ENCODE measurements at places on chromosomes 5 and 9. TPM values are rescaled to one million over a fixed set of nuclear protein-coding genes. Genes with fewer than 3 reads are reported as not detected.

GRCh38 chr9:19642256-19642655 lies 146.6 kb downstream of the SLC24A2 start:
- DNase-seq, result no peak

GRCh38 chr5:173010547-173011464 lies 27.2 kb downstream of the ATP6V0E1 start:
- DNase-seq, result peak; percentile 53

- DNase-seq, result no peak
Measured at GRCh38 chr9:123007269-123007668, 26.2 kb upstream of the GPR21 start.

- DNase-seq, result no peak
Measured at GRCh38 chr5:66169534-66169933, 25.4 kb downstream of the SREK1 start.

- DNase-seq, result no peak
Measured at GRCh38 chr9:112815868-112816267, 65.3 kb downstream of the SNX30 start.

The SPATA31A3 gene
- not detected for total RNA-seq

The SMIM33 gene
- total RNA-seq, result not detected

The ZNF883 gene
- 0.08 TPM for total RNA-seq

The LEAP2 gene
- 168 TPM for total RNA-seq
